ENCODE measurements at places on chromosomes 12 and 14.

- no peak for DNase-seq
Observed at GRCh38 chr12:131860472-131861260, 32.5 kb downstream of the MMP17 start.

- no peak for DNase-seq
Observed at GRCh38 chr14:76551906-76552305, 176.0 kb downstream of the ESRRB start.

GRCh38 chr12:115950959-115951358 lies 326.5 kb downstream of the MED13L start:
- DNase-seq, result no peak

DNA sequence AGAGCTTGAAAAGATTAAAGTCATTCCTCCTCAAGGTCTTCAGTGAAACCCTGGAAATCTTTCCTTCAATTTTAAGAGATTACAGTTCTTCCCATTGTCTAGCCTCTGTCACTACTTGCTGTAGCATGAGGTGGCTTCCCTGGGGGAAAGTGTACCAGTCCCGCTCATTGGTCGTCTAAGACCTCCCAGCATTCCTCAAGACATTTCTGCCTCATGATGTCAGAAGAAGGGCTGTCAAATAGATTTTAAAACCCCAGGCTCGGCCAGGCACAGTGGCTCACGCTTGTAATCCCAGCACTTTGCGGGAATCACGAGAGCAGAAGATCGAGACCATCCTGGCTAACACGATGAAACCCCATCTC lies 46.7 kb downstream of the SMUG1 start:
- DNase-seq, result no peak

DNA sequence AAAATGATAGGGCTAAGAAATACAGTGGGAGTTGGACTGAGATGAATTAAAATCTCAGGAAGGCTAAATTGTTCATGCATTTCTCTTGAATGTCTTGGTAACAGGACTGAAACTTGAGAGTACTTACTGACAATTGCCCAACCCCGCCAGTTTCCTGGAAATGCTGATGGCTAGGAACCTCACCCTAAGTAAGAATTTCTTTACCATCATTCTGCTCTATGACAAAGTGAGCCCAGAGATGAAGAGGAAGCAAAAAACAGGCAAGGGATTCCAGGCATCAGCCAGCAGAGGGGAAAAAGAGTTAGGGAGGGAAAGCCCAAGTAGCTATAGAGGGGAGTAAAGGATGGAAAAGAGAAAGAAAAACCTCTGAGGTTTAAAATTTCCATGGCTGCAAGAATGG lies 397.7 kb downstream of the MDGA2 start:
- DNase-seq, result no peak

DNA sequence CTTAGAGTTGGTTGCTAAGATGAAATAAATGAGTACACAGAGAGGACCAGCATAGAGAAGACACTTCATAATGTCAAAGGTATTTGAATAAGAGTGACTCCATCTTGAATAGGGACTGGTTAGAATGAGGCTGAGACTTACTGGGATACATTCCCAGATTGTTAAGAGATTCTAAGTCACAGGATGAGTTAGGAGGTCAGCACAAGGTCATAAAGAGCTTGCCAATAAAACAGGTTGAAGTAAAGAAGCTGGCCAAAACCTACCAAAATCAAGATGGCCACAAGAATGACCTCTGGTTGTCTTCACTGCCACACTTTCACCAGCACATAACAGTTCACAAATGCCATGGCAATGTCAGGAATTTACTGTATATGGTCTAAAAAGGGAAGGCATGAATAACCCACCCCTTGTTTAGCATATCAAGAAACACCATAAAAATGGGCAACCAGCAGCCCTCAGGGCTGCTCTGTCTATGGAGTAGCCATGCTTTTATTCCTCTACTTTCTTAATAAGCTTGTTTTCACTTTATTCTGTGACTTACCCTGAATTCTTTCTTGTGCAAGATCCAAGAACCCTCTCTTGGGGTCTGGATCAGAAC lies 8.3 kb upstream of the SERPINA1 start:
- DNase-seq, result no peak

DNA sequence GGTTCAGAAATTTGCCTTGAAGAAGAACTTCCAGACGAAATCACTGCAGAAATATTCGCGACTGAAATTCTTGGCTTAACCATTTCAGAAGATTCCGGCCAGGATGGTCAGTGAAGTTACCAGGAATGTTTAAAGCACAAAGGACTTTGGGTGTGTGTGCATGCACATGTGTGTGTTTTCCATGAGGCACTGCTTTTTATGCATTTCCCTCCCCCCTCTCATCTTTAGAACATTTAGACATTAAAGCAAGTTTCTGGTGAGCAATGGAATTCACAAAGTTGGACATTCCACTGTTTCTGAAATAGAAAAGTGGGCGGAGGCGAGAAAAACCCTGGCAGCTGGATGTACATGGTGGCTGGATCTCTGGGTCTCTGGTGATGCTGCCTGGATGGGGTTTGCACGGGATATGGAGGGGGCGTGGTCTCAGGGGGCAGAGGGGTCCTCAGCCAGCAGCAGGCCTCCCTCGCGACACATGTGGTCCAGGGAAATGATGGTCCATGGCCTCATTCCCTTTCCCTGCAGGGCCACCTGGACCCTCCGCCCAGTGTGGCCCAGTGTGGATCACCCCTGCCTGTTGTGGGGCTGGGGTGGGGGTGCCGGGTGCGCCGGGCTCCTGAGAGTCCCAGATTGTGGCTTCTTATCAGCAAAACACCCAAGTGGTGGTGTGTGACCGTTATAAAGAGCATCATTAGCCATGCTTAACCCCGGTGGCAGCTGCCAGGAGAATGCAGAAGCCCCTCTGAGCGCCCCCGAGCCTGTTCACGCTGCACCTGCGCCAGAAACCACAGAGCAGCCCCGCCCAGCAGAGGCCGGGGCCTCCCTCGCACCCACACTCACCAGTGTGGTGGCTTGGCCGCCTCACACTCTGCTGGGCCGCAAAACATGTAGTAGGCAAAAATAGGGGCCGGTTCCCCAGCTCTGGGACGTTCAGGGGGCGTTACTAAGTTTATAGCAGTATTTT lies 17.8 kb upstream of the BCL7A start:
- DNase-seq, result no peak

DNA sequence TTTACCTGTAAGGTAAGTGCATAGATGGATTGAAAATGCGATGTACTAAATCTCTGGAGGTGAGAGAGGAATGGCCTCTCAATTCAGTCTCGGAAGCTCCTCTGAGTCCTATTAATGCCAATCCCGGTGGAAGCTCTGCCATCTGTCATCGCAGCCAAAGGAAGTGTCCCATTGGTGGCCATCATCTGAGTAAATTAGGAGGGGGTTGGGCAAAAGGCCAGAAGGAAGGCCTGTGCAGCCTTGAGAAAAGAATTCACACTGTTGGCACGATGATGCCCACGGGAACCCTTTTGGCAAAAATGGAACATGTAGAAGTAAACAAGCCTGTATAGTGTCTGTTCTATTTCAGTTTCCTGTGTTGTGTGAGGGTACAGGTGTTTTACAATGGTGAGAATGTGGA lies 494.8 kb downstream of the NELL2 start:
- no peak for DNase-seq

GRCh38 chr12:83471341-83471740 lies 784.6 kb downstream of the TMTC2 start:
- no peak for DNase-seq

- DNase-seq, result peak; percentile 43
Observed at GRCh38 chr12:57280211-57281062, 29.4 kb upstream of the STAC3 start.

DNA sequence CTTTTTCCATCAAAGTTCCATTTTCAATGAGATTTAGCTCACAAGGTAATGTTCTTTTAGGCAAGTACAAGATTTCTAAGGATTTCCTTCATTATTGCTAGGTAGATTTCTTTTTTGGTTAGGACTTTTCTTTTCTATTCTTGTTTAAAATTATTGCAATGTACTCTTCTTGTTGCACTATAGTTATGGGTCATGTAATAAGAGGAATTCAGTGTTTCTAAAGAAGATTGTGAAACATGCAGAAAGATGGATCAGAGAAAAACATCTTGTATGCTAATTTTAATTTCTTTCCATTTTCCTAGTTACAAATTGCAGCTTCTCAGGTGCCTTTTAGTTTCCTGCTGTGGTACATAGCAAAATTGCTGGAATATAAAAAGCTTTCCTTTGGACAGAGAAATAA lies 56.1 kb downstream of the BTG1 start:
- DNase-seq, result no peak

DNA sequence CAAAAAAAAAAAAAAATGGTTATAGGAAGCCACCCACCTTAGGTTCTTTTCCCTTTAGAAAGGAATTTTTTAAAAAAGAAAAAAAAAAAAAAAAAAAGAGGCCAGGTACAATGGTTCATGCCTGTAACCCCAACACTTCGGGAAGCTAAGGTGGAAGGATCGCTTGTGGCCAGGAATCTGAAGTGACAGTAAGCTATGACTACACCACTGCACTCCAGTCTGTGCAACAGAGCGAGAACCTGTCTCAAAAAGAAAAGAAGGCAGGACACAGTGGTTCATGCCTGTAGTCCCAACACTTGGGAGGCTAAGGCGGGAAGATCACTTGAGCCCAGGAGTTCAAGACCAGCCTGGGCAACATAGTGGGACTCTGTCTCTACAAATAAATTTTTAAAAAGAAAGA lies 36.0 kb downstream of the SPTLC2 start:
- DNase-seq, result no peak

DNA sequence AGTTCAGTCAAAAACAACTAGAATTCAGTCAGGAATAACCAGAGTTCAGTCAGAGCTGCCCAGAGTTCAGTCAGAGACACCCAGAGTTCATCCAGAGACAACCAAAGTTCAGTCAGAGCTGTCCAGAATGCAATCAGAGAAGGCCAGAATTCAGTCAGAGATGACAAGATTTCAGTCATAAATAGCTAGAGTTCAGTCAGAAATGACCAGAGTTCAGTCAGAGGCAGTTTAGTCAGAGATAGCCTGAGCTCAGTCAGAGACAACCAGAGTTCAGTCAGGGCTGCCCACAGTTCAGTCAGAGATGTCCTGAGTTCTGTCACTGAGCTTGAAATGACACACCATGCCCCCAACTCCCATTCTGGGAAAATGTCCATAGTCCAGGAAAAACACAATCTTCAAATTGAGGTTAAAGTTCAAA lies 1102.8 kb downstream of the BCL11B start:
- no peak for DNase-seq

- no peak for DNase-seq
Observed at GRCh38 chr12:6383572-6384498, at the start of gene LTBR. LTBR (plus strand) TSS chr12:6384162; CDS start chr12:6384359, 197 bp downstream.

DNA sequence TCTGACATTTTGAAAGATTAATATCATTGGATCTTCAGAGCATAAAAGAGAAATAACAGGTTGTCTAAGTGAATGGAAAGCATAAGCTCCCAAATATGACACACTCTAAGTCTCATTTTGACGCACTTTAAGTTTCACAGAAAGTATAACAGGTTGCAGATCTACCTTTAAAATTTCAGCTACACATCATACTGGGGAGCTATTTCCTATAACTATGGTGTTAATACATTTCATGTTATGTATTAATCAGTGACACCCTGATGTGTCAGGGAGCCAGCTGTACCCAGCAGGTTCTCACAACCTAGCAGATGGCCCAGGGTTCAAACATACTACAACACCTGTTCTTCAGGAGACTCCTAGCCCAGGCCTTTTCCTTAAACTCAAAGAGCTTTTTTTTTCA lies 31.1 kb upstream of the TMX1 start:
- DNase-seq, result no peak

DNA sequence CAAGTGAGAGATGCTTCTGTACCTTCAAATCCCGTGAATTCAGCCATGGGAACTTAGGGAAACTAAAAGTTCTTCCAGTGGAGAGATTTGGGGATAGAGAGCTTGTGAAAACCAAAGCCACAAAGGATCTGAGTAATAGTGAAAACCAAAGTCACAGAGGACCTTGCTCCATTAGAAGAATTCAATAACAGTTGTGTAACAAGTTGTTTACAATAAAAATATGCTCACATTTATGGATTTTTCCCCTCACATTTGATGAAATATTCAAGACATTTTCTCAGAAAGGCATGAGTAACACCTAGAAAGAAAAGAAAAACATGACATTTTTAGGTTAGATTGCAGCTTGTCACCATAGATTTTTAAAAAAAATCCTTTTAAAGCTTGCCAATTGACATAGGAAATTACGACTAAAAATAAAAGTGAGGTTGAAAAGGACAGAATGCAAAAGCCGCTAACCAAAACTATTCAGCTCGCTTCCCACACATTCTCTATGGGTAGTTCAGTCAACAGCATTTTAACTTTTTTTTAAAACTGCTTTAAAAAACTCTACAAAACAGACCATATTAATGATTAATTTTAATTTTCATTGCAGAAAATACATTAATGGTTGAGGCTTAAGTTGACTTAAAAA lies 113.2 kb downstream of the CAND1 start:
- no peak for DNase-seq

- DNase-seq, result no peak
Observed at GRCh38 chr14:37708481-37708880, 113.1 kb downstream of the TTC6 start.

DNA sequence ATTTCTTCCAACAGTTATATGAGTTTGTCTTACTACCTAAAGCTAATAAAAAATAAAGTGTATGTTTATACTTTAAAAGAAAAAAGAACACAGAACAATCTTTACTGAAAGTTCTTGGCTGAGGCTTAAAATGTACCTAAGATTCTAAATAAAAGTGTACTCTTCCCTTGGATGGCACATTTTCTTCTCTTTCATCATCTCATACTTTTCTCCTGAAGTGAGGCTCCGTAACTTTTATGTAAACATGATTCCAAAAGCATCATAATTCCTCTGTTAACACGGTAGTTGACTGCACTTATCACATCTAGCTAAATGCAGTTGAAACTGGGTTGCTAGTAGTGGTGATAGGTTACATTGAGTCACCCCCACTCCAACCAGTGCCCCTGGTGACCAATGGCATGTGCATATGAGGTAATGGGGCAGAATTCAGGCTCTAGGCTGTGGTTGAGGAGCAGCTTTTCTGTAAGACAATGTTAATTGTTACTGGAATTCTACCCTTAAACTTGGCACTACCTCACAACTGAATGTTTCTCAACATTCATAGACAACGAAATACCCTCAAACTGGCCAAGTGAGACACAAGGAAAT lies 38.4 kb downstream of the WASHC3 start:
- DNase-seq, result no peak

DNA sequence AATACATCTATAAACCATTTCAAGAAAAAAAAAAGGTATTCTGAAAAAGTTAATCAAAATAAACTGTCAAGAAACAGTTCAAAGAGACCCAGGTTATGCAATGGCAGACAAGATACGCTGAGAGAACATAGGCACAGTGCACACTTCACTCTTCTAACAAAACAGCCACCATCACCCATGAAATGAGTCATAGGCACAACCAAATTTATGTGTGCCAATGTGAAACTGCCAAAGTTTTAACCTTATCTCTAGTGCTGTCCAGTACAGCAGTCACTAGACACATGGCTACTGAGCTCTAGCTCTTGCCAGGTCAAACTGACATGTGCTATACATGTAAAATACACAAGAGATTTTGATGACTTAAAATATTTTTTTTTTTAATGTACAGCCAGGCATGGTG lies 1.4 kb downstream of the CEP128 start:
- no peak for DNase-seq

GRCh38 chr12:111248236-111249017 lies 120.5 kb downstream of the PHETA1 start:
- DNase-seq, result no peak

- DNase-seq, result no peak
Observed at GRCh38 chr12:51847643-51848325, 734 bp downstream of the FIGNL2 start.

GRCh38 chr12:77104286-77104685 lies 38.9 kb upstream of the E2F7 start:
- no peak for DNase-seq

GRCh38 chr14:86865934-86866333 lies 1127.0 kb downstream of the GALC start:
- DNase-seq, result no peak

Measured in stimulated activated CD8-positive, alpha-beta memory T cell treated with anti-CD3 and anti-CD28 coated beads, Interleukin-2, amount 100 ng/mL, for 1 hour (primary cell).